SW 1271 (cell line): ENCODE measurements at places on chromosomes 4 and X.

DNA sequence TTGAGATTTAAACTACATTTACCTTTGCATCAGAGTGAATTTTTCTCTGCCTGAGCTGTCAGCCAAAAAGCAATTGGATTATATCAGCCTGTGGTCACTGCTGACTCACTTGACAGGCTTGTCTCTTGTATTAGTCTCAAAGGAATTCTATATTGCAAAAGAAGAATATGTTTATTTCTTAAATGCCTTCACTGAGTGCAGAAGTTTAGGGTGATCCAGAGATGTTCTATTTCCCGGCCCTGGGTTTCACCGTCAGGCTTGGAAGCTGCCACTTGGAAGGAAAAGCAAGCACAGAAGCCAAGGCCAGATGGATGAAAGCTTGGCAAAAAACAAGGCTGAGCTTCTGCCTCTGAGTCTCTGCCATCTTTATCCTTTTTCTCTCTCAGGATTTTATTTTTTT lies 80.9 kb downstream of the FAM114A1 start:
- DNase-seq, result peak; percentile 47

GRCh38 chrX:21658152-21658737 lies at the start of gene KLHL34:
Gene KLHL34 (minus strand): TSS chrX:21658330. CDS start chrX:21657788, 542 bp downstream.
- no peak for DNase-seq

DNA sequence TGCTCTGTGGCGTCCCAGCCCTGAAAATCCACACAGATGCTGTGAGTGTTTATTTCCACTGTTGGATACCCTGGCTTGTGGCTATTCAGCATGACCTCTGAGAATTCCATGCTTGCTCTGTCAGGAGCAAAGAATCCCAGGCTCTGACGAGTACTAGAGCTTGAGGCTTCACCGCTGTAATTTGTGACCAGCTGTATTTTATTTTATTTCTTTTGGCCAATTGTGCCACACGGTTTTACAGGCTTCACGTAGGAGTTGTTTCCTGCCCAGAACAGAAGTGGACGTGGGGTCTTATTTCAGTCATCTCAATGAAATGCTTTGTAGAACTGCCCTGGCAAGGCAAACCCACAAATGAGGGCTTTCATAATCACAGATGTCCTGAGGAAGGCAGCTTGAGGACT lies 69.4 kb upstream of the CLDN34 start:
- DNase-seq, result no peak

DNA sequence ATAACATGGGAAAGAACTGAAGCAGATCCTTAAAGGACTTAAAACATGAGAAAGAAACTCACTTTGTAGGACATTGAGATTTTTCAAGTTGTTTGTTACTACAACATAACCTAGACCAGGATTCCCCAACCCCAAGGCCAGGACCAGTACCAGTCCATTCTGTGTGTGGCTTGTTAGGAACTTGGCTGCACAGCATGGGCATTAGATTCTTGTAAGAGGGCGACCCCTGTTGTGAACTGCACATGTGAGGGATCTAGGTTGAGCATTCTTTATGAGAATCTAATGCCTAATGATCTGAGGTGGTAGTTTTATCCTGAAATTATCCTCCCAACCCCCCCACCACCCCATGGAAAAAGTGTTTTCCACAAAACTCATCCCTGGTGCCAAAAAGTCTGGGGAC lies 566.1 kb downstream of the KCTD8 start:
- no peak for DNase-seq

- no peak for DNase-seq
These were observed 1056.2 kb downstream of the DMD start for GRCh38 chrX:32155044-32155638.

DNA sequence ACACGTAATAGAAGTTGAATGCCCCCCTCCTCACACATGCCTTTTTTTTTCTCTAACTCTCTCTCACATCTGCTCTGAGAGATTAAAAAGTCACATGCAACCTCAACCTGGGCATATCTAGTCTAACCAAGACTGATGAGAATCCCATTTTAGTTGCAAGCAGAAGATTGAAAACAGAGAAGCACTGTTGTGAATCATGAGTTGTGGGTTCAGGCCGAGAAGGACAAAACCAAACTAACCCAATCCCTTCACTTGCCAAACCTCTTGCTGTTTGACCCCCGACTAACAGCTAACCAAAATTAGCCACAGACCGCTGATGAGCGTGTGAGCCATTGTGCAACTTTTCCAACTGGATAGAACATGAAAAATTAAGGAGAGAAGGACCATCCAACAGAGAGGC lies 31.8 kb downstream of the CXCL1 start:
- no peak for DNase-seq

- no peak for DNase-seq
These were observed 350.0 kb upstream of the CTSO start for GRCh38 chr4:156303708-156304107.
